Activated CD8-positive, alpha-beta memory T cell treated with anti-CD3 and anti-CD28 coated beads, Interleukin-2, amount 10 ng/mL, durations not matched to agents 7 days and 5 days (primary cell): ENCODE measurements at places on chromosomes 11 and 22. TPM values are rescaled to one million over a fixed set of nuclear protein-coding genes. Genes with fewer than 3 reads are reported as not detected.

GRCh38 chr11:5818245-5818886 lies 9.6 kb downstream of the OR52N2 start:
- peak overlapping the region; percentile 77 for H3K27ac ChIP-seq
- peaks cover 9% of the 10 kb centered on the region for H3K4me1 ChIP-seq
- no peak for DNase-seq
- peak overlapping the region; percentile 65 for H3K4me3 ChIP-seq

DNA sequence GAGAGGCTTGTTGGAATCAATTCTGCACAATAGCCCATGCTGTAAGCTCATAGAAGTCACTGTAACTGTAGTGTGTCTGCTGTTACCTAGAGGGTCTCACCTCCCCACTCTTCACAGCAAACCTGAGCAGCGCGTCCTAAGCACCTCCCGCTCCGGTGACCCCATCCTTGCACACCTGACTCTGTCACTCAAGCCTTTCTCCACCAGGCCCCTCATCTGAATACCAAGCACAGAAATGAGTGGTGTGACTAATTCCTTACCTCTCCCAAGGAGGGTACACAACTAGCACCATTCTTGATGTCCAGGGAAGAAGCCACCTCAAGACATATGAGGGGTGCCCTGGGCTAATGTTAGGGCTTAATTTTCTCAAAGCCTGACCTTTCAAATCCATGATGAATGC lies 13.3 kb downstream of the SERPIND1 start:
- DNase-seq, result no peak
- H3K27me3 ChIP-seq, result no peaks in the 10 kb centered on the region
- no peaks in the 10 kb centered on the region for H3K4me1 ChIP-seq
- no peak overlapping the region for H3K27ac ChIP-seq
- peaks cover 5% of the 10 kb centered on the region for H3K36me3 ChIP-seq

- H3K27ac ChIP-seq, result no peak overlapping the region
- H3K36me3 ChIP-seq, result peaks cover 8% of the 10 kb centered on the region
- no peak for DNase-seq
Observed at GRCh38 chr11:108796551-108796950, 131.7 kb downstream of the DDX10 start.

OR5A1 gene
- not detected for total RNA-seq
